ENCODE measurements at places on chromosomes 6 and 20.

DNA sequence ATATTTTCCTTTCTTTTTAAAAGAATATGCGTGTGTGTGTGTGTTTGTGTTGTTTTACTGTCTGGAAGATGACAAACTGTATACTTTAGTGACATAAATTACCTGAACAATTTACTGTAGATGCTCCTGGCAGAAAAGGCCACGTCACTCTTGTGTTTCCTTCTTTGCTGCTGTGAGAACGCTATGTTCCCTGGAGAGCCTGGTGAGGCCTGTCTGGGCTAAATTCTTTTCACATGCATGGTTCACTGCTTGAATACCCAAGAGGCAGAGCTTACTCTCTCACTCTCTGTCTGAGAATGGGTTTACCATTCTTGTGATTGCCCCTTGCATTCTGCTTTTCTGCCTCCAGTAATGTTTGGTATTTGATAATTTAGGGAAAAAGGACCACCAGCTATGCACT lies 64.3 kb downstream of the EDN1 start:
- no peak for DNase-seq

- no peak for DNase-seq
Measured at GRCh38 chr6:154893917-154894316, 101.2 kb upstream of the TIAM2 start.

GRCh38 chr20:58852543-58853271 lies at the start of gene GNAS:
TSS of gene GNAS (plus strand) at chr20:58852716.
- DNase-seq = peak; percentile 52

- DNase-seq = no peak
Measured at GRCh38 chr6:107144666-107145065, 29.4 kb upstream of the BEND3 start.

DNA sequence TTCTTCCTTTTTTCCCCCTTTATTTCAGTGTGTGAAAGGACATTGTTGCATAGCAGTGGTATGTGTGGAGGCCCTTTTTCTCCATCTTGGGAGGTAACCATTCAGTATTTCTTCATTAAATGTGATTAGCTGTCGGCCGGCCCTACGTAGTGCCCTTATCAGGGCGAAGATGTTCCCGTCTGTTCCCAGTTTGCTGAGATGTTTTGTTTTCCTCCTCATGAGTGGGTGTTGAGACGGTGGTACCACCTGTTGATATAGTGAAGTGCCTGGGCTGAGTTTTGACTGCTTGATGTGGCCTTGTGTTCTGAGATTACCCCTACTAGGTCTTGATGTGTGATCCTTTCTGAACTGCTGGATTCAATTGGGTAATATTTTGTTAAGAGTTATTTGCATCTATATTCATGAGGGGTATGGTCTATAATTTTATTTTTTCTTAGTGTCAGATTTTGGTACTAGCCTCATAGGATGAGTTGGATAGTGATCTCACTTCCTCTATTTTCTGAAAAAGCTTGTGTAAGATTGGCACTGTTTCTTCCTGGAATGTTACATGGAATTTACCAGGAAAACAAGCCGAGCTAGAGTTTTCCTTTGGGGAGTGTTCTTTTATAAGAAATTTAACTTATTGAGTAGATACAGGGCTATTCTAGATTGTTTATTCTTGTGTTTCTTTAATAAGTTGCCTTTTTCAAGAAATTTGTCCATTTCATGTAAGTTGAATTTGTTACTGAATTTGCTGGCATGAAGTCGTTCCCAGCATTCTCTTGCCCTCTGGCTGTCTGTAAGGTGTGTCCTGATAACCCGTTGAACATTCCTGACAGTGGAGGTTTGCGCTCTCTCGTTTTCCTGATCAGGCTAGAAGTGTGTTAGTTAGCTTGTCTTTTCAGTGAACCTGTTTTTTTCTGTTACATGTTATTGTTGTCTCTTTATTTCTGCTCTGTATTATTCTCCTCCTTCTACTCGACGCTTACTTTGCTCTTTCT lies 4.3 kb downstream of the MTG2 start:
- DNase-seq = no peak

- DNase-seq = no peak
Measured at GRCh38 chr20:47054945-47055344, 160.3 kb downstream of the EYA2 start.

- no peak for DNase-seq
Measured at GRCh38 chr20:59221707-59222252, 58.2 kb downstream of the ZNF831 start.

GRCh38 chr20:58982406-58983114 lies 1.5 kb downstream of the NELFCD start:
- DNase-seq = no peak

DNA sequence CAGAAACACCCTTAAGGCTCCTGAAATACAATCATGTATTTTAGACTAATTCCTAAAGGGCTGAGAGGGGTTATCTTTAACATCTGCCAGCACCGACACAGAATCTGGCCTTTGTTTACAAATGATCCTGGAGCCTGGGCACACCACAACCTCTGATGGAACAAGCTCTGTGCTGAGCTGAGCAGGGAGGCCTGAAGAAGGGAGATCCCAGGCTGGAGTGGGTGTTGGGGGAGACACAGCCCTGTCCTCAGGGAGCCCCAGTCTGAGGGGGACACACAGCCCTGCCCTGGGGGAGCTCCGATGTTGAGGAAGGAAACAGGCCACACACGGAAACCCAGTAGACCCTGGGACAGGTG lies 130.5 kb downstream of the VEGFA start:
- no peak for DNase-seq

DNA sequence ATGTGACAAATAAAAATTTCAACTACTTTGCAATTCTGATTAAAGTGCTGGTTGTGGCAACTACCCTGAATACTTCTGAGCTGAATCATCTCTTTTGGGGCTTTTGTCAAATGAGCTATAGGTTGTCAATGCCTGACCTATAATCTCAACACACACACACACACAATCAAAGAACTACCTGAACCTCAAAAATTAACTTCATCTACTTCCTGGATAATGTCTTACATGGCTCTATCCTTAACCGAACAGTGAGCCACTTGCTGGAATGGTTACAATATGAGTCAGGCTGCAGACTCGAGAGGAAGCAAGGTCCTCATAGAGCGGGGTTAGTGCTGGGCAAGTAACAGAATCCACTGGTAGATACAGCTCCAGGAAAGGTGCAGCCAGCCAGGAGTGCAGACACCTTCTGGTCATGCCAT lies 70.6 kb upstream of the DST start:
- no peak for DNase-seq

DNA sequence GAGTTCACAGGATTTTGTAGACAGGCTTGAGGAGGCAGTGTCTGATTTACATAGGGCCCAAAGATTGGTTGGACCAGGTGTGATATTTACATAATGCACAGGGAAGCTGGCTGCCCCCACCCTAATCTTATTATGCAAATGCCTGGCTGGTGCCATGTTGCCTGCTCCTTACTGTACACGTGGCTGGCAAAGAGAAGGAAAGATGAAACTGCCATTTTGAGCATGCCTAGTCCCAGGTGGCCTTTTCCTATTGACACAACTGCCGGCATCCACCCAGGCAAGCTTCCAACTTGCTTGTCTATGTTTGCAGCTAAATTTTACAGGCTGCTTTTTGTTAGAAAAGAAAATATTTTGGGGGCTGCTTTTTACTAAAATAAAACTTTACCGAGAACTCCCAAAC lies 174.6 kb downstream of the LMBRD1 start:
- DNase-seq = no peak

DNA sequence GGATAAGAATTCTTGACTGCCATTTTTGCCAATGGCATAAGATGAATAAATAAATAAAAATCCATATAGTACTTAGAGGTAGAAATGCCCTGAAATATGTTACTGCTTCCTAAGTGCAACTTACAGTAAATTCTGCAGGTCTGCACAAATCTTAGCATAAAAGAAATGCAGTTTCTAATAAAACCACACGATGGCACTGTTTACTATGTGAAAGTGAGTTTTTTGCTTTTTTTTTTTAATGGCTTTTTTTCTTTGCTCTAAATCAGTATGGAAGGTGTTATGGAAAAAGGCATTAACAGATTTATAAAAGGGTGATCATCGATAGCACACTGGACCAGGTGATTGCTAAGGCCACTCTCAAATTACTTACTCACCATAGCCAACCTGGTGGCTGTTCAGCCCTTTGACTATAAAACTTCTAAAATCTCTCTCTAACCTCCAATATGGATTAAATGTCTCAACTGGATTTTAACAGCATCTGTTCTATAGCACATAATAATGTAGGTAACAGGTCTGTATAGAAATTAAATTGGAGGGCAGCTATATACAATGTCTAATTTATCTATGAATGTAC lies 45.8 kb downstream of the AHI1 start:
- no peak for DNase-seq

GRCh38 chr6:34022250-34022872 lies 123.5 kb downstream of the GRM4 start:
- DNase-seq = no peak

DNA sequence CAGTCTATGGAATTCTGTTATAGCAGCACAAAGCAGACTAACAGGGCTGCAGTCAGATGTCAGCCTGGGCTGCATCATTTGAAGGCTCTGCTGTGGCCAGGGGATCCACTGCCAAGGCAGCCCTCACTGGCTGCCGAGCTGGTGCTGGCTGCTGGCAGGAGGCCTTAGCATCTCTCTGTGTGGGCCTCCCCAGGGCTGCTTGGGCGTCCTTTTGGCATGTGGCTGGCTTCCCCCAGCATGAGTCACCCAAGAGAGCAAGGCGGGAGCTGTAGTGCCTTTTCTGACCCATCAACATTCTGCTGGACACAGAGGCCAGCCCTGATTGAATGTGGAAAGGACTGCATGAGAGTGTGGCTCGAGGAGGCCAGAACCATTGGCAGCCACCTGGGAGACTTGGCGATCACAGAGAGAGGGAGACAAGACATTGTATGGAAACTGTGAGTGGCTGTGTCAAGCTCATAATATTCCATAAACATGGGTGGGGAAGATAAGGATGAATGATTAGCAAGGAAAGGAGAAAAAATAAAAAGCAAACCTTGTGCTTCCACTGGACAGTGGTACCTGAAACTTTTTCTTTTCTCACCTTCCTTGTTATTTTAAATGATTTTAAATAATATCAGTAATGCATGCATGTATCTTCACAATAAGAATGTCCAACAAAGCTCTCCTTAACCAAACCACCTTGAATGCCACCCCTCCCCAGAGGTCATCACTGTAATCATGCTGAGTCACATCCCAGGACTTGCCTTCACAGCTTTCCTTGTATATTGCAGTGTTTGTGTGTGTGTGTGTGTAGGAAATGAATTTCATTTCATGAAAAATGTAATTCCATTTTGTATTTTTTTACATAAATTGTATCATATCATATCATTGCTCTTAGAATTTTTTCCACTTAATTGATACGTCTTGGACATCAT lies 55.0 kb upstream of the VSX1 start:
- no peak for DNase-seq

- DNase-seq = peak; percentile 36
Measured at GRCh38 chr6:41705996-41706835, 29.2 kb downstream of the TFEB start.

GRCh38 chr6:120211955-120212792 lies 862.6 kb upstream of the MAN1A1 start:
- no peak for DNase-seq

DNA sequence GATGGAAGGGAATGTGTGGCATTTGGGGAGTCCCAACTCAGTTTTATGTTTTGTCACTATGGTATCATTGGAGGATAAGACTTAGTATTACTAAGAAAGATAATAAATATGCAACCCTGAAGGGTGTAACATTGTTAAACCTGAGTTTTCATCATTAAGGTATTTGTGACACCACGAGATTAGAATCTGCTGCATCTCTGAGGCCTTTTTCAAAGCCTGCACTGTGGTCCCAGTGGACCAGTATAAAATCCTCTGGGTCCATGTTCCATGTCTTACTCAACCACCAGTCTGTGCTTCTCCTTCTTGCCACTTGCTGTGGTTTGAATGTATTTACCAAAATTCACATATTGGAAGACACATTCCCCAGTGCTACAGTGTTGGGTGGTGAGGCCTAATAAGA lies 130.6 kb downstream of the TBX18 start:
- no peak for DNase-seq

GRCh38 chr6:89782222-89782621 lies 37.4 kb downstream of the MDN1 start:
- no peak for DNase-seq

DNA sequence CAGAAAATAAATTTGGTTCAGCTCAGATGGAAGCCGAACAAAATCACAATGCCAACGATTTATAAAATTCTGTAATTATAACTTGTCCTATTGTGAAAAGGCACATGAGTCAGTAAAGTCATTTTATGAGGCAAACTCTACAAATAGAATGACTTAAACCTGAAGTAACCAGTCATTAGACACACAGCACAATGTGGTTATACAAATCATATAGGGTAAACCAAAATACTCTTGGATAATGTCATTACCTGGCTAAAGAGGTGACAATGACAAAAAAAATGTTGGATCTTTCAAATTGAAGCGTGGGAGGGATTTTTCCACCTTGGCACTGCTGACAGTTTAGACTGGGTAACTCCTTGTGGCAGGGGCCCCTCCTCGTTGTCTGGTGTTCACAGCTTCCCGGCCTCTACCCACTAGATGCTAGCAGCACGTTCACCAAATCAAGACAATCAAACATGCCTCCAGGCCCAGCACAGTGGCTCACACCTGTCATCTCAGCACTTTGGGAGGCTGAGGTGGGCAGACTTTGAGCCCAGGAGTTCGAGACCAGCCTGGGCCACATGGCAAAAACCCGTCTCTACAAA lies 5.0 kb downstream of the ANKRD60 start:
- DNase-seq = no peak
